ENCODE measurements at places on chromosomes 13 and 19.
A peak's percentile ranks its signal among the peaks of the same experiment; 100 is the strongest.

DNA sequence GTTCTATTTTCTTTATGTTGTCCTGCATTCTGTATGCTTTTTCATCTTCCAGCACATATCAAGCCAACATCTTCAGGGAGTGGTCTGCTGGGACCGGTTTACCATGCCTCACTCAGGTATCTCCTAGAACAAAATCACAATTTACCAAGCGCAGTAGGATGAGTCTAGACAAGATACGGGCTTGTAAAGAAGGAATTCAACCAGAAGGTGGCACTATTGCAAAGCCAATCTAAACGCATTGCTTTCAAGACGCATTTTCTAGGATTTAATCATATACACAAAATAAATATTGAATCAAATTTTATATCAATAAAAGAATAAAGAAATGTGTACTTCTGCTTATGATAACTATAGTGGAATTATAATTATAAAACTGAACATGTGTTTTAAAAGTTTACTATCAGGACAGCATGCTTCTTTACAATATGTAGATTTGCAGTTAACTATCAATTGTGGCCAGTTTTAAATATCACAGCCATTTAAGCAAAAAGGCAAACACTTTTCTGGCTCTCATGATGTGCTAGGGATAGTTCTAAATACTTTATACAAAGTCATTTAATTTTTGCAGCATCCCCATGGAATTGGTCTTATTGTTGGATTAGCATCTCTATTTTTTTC is 16.1 kb upstream of the TPP2 start:
- DNase-seq, result peak; percentile 48

- DNase-seq, result no peak
Observed at GRCh38 chr19:55044286-55044685, 6.2 kb upstream of the GP6 start.

DNA sequence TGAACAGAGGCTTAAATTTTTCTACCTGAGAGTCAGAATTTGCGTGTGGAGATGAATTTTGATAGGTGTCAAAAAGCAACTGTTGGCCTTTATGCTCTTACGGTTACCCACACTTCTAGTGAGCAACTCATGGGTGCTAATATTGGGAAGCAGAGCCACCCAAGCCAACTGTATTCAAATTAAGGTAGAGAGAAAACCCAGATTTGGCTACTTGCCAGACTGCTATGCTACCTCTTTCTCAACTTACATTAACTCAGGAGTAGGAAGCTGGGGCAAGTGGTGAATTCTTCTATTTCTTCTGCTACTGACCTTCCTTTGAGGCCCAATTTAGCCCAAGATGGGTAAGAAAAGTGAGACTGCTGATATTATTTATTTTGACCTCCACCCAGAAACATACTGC is 83.9 kb downstream of the OLFM4 start:
- DNase-seq, result no peak

GRCh38 chr13:32175943-32176342 is 139.2 kb downstream of the ZAR1L start:
- DNase-seq, result no peak

DNA sequence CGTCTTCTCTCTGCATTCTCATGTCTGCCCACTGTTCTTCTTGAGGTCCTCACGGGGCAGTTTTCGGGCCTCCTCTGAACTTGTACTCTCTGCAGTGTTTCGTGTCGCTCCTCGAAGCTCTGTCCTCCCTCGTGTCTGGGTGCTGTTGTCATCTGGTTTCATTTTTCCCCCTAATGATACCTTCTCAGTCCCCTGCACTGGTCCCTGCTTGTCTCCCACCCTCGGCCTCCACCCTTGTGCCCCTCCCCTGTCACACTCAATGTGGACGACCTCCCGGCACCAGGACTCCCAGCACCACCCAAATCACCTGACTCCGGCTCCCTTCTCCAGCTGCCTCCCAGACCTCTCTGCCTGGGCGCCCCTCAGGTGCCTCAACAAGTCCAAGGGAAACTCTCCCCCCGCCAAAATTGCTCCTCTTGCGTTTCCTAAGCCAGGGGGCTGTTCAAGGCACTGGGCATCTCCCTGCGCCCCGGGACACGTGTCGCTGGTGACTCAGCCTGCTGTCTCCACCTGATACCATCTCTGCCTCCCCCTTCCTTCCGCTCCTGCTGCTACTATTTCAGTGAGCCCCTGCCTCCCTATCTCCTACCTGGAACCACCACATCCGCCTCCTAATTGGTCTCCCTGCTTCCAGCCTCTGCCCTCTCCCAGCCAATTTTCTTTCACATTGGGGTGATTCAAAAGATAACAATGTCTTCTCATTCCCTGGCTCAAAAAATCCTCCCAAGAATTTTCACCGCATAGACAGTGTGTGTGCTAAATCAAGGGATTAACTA is 49.5 kb downstream of the RFX2 start:
- DNase-seq, result peak; percentile 36

DNA sequence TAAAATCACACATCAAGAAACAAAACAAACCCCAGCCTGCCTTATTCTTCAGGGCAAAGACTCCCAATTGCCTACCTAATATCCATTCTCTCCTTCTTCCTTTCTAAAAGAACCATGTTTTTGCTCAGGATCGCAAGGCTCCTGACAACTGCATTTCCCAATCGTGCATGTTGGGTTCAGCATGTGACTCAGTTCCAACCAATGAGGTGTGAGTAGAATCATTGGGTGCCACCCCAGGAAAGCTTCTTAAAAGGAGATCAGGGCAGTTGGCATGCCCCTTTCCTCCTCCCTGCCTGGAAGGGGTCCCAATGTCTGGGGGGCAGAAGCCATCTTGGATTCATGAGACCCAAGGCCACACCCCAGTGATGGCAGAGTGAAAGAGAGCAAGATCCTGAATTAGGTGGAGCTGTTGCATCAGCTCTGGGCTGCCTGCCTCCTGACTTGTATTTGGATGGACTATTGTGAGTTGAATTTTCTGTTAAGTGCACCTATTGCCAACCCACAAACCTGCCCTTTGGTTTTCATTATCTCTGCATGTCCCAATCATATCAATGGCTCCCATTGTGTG is 26.0 kb upstream of the UBAC2 start:
- no peak for DNase-seq

Measured in stimulated activated CD4-positive, alpha-beta T cell treated with anti-CD3 and anti-CD28 coated beads, Interleukin-4, amount 100 ng/mL, for 24 hours (primary cell).